Activated T-cell treated with anti-CD3 and anti-CD28 coated beads for 48 hours (primary cell): ENCODE measurements at places on chromosomes 7 and 10.

GRCh38 chr10:72392571-72392970, 37.9 kb upstream of the DNAJB12 start:
- no peak for DNase-seq

- DNase-seq: no peak
Measured at GRCh38 chr10:116521424-116522290, 24.1 kb upstream of the PNLIP start.

DNA sequence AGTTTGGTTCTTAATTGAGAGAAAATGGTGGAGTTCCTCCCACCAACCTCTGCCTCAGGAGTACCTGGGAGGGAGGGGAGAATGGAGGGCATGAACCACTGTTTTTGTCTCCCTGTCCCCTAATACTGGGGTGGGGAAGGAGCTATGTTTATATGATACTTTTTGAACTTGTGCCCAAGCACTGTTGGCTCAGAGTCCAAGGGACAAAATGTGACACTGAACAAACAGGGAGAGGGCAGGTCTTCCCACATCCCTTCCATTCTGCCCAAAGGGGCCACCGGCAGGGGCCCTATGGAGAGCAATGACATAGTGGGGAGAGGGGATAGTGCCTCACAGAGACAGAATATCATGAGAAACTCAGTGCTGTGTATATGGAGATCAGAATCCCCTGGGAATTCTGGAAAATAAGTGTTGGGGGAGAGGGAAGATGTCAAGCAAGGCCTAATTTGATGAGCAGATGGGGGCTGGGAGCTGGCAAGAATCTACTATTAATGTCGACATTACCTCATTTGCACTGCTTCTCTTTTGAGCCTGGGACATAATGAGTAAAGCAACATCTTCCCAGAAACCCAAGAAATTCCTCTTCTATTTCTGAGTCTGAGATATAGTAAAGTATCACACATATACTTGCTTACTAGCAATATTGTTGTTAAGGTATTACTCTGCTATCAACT, 180.6 kb downstream of the CYP26A1 start:
- no peak for DNase-seq

- DNase-seq: no peak
Measured at GRCh38 chr10:112677689-112678088, 230.7 kb downstream of the VTI1A start.

- DNase-seq: no peak
Measured at GRCh38 chr10:104049504-104050250, 36.0 kb downstream of the COL17A1 start.

DNA sequence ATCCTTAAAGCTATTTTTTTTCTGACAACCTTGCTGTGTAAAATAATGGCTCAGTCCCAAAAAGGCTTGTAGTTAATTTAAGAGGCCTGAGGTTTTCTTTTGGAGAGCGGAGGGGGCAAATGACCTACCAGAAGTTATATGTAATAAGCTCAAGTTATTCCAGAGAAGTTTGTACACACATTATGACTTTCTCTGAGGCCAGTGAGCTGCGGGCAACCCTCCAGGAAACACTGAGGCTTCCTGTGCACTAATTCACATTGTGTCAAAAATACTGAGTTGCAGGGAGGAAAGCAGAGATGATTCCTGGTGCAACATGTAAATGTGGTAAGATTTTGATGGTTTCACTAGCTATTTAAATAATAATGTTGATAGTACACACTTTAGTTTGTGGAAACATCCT, 188.6 kb downstream of the DIP2C start:
- DNase-seq: no peak

GRCh38 chr10:8311526-8312070, 257.1 kb downstream of the GATA3 start:
- DNase-seq: no peak

DNA sequence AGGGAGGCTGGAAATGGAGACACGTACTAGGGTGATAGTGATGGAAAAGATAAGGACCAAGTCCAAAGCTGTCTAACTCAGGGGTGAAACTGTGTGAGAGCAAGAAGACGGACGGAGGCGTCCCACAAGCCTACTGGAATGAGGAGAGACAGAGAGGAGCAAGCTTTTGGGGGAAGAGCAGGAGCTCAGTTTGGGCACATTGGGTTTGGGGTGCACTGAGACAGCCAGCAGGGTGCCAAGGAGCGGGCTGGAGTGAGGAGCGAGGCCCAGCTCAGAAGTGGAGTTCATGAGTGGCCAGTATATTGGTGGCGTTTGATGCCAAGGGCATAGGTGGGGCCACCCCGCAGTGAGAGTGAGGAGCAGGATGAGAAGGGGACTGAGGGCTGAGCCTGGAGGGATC, 22.6 kb downstream of the GHRHR start:
- DNase-seq: no peak

DNA sequence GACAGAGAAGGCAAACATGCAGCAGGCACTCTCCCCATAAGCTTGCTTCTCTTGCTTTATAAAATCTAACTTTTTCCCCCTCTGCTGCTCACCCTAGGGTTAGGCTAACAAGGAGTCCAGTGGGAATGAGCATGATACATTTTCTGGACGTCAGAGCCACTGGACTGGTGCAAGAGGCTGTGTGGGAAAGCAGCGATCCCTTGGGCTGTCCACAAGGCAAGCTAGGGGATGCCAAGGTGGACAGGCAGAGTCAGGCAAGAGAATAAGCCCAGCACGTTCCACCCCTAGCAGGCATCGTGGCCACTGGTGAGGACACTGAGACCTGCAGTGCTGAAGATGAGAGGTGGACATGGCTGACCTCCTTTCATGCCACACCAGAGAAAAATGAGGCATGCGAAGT, 290.9 kb upstream of the ZMIZ1 start:
- no peak for DNase-seq

DNA sequence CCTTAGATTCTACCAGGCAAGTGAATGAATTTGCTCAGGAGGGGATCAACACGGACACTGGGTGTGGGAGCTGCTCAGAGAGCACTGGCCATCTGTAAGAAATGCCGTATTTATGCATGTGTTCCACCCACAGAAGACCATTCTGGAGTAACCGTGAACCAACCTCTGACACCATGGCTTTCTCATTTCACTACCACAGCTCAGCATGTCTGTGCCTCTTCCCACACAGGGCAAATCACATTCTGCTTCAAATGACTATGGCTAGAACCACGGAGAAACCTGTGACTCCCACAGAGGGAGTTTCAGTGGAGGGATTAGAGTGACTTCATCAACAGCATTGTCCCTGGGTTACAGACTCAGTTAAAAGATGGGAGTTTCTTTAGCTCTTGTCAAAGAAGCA, 893.4 kb downstream of the XPNPEP1 start:
- DNase-seq: no peak

- no peak for DNase-seq
Measured at GRCh38 chr10:113058523-113059370, 108.7 kb downstream of the TCF7L2 start.

GRCh38 chr7:101985057-101985902, 167.9 kb downstream of the CUX1 start:
- no peak for DNase-seq

DNA sequence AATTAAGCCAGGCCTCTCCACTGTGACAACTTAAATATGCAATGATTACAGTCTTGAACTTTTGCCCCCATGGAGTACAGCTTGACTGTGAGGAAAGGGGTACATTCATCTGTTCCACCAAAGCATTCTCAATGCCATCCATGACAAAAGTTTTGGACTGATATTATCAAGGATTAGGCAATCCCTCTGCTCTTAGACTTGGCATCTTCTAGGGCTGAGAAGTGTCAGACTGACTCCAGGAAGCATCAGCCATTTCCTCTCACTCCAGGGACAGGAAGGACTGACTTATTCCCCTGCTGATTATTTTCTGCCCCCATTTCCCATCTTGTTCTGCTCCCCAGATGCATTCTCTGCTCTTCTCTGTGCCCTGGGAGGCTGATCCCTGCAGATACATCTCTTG, 69.7 kb downstream of the ZNF365 start:
- DNase-seq: no peak

DNA sequence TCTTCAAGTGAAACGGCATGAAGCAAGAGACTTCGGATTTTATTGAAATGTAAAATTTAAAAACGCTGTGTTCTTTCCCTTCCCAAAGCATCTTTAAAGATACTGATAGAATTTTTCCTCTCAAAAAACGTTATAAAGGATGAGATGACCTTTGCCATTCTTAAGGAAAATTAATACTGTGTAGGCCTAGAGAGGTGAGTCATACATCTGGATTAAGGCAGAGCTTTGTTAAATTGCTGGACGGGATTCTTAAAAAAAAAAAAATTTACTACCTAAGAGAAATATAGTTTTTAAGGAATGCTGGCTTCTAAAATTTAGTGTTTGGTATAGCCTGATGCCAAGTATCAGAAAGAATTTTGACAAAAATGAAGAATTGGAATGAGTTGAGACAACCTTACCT, 6.3 kb upstream of the HBP1 start:
- DNase-seq: no peak

DNA sequence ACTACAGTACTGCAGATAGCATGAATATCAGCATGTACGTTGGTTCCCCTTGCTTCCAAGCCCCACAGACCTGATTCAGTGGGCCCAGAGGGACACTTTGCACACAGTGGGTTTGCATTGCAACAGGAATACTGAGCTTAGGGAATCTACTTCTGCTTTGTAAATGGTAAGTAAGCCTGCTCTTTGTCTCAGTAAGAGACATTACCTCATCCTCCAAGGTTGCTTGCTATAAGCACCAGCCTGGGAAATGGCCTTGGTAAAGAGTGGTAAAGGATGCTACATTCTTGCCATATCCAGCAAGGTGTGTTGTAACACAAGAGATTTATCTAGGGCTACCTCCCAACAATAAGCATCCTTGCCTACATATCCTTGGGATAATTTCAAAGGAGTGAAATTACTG, 730.5 kb downstream of the INHBA start:
- DNase-seq: no peak

- peak; percentile 80 for DNase-seq
Measured at GRCh38 chr10:72048450-72049124, 39.8 kb downstream of the SPOCK2 start.

DNA sequence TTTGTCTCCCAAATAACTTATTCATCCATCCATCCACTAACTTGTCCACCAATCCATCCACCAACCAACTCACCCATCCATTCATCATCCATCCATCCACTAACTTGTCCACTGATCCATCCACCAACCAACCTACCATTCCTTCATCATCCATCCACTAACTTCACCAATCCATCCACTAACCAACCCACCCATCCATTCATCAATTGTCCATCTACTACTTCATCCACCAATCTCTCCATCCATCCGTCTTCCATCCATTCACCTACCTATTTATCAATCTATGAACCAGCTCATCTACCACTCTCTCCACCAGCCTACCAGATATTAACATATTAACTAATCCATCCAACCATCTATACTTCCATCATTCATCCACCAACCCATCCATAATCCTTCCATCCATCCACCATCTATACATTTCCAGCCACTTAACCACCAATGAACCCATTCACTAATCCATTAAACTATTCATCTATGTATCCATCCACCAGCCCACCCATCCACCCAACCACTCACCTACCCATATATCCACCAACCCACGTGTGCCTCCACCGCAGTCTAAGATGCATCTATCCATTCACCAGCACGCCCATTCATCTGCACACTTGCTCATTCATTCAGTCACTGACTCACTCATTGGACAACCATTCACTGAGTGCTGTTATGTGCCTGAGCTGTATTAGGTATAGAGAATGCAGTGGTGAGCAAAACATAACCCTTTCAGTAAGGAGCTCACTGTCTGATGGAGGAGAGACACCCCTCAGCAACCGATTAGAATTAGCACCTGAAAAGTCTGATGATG, 19.8 kb upstream of the TBL2 start:
- DNase-seq: no peak

DNA sequence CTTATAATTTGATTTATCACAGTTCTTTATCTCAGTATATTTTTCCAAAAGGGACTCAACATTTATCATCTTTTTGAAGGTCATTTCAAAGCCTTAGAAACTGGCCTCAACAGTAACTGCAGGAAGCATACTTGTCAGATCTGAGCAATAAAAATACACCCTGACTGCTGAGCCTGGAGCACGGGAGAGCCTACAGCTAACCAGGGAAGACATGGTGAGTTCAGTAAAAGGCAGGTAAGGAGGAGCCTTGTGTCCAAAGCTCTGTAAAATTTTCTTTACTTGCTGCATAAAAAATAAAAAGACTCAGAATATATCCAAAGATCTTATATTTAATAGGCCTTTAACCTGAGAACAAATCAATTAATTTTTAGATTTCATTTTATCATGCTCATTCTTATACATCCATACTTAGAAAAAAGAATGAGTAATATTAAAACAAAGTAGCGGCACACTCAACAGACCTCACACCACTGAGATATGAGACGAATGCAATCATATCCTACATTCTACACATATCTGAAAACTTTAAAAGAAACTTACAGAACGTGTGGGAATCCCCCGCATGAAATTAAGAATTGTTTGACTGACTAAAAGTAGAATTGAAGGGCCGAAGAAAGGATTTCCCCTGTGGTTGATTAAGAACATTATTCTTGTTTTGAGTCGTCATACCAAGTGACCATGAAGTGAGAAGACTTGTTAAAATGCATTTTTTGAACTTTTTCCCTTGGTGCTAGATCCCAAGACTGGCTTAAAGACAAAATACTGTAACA, 296.4 kb upstream of the MKLN1 start:
- DNase-seq: no peak

GRCh38 chr10:27986821-27987220, 12.1 kb downstream of the ODAD2 start:
- DNase-seq: no peak
